Right ventricle myocardium superior (tissue), 1 donor: ENCODE measurements at places on chromosomes 4 and X. TPM values are rescaled to one million over a fixed set of nuclear protein-coding genes. Genes with fewer than 3 reads are reported as not detected.

DNA sequence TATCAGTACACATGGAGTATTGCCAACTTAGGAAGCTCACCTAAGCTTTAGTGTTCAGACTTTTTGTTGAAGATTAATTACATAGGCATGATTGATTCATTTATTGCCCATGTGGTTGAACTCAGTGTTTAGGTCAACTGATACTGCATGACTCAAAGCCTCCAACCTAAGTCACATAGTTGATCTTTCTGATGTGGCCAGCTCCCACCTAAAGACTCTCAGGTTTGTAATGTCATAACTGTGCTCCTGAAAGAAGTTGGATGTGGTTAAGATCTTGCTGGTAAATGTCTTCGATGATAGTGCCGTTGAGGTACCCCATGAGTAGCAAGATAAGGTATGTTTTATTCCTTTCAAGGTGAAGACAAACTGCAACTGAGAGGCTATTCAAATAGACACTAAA lies 192.5 kb downstream of the EDA start:
- DNase-seq, result no peak

GRCh38 chr4:10335050-10335449 lies 122.2 kb downstream of the ZNF518B start:
- no peak for DNase-seq

- no peak for DNase-seq
Observed at GRCh38 chr4:9704551-9705332, 76.7 kb upstream of the DRD5 start.

DNA sequence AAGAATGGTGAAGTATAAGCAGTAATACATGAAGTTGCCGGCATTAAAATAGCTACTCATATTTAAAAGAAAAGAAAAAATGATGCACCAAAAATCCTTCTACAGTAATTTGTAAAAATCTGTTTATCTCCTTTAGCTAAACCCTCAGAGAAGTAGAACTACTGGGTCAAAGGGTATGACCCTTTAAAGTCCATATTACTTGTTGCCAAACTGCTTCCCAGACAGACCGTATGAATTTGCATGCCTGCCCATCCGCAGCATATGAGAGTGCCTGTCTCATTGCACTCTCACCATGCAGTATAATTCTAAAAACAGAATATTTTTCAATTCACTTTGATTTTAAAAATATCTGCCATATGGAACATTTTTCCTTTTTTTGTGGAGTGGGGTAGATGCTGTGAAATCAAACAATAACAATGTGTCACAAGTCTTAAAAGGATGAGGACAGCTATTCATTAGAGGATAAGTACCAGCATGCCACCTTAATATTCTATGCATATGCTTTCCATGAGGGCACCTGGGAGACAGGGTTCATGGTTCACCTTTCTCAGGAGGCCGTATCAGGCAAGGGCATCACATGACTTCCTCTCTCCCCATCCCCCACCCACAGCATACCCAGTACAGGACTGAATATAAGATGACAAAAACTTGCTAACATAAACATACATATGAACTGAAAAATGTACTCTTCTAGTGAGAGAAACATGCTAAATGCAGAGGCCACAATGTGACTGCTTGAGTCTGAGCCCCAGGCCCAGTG lies 17.8 kb downstream of the ZDHHC9 start:
- no peak for DNase-seq

The PABPC1L2A gene
- not detected for total RNA-seq
